ENCODE measurements at places on chromosomes 6 and 20.

GRCh38 chr6:152130441-152130840 is 323.0 kb downstream of the ESR1 start:
- no peak for DNase-seq

GRCh38 chr20:34215711-34216381 is 25.4 kb upstream of the ASIP start:
- DNase-seq: peak; percentile 42

DNA sequence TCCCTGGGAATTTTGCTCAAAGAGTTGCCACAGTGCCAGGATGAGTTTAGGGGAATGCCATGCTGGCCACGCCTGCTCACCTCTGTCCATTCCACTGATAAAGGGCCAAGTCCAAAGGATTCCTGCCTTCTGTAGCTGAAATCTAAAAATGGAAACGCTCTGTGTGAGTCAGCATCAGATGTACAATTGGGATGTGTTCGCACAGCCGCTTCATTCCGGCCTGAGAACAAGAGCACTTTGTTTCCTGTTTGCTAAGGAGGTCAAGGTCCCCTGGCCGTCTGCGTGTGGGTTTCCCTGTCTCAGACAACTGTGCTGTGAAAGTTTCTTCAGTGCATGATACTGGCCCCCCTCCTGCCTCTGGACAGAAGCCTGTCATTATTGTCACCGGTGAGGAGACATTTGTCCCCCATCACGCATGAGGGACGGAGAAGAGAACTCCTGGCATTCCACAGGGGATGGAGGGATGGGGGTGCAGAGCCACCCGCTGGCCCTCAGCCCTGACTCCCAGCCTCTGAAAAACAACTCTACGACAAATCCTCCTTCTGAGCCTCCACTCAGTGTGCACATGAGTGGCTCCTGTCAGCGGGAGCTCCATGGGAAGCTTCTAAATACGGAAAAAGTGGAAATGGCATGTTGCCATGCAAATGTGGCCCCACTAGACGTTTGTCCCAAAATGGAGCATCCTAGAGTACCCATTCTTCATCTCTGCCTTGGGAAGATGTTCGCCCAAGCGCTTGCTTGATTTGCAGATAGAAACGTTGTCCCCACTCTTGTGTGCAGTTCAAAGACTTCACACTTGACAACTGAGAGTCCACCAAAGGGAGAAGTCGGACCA is 143.5 kb upstream of the AFDN start:
- no peak for DNase-seq

DNA sequence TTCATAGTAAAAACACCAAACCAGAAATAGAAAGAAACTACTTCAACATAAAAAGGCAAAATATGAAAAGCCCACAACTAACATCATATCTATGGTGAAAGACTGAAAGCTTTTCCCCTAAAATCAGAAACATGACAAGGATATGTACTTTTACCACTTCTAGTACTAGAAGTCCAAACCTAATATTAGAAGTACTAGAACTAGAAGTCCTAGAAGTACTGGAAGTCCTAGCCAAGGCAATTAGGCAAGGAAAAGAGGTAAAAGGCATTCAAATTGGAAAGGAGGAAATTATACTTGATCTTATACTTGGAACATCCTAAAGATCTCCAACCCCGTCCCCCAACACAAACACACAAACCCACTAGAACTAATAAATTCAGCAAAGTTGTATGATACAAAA is 74.9 kb downstream of the TASP1 start:
- no peak for DNase-seq

Data from KBM-7 (cell line).